Heart left ventricle (tissue), 16 donors: ENCODE measurements at places on chromosomes 4 and X. TPM values are rescaled to one million over a fixed set of nuclear protein-coding genes. Genes with fewer than 3 reads are reported as not detected.

DNA sequence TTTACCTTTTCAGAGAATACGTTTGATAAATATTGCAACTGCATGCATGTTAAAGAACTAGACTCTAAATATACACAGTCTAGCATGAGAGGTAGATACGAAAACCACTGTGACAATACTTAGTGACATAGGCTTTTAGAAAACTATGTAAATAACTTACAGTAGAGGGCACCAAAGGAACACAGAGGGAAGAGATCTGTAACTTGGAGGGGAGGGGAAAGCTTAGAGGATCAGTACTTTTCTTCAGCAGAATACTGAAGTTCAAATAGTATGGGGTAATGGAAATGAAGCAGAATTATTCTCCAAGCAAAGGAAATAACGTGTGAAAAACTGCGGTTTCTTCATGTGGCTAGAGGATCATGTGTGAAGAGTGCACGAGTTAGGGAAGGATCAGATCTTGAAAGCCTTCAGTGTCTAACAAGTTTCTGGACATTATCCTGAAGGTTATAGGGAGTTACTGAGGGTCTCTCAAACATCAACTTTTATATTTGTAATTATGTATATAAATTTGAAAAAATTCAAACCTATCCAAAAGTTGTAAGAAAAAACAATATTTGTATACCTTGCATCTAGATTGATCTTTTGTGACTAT is 264.3 kb downstream of the NPFFR2 start:
- no peak overlapping the region for H3K4me3 ChIP-seq
- H3K27me3 ChIP-seq: no peaks in the 10 kb centered on the region
- H3K36me3 ChIP-seq: no peaks in the 10 kb centered on the region
- no peak for DNase-seq

DNA sequence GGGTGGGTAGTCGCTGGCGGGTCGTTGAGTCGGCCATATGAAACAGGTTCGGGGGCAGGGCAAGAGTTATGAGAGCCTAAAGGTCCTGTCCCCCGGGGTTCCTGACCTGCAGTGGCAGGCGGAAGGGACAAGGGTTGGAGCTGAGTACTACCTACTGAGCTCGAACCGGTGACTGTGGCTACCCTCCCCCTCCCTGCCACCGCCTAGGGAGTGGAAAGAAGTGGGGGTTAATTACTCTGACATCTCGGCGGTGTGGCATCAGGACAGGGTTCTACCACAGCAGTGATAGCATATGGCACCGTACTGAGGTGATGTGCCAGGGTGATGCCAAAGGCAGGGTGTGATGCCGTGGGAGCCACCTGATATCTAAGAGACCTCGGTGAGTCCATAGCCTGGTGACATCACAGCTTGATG is 307 bp downstream of the ATG4A start:
- peak overlapping the region; percentile 65 for H3K27ac ChIP-seq
- H3K4me3 ChIP-seq: peak overlapping the region; percentile 64
- H3K27me3 ChIP-seq: no peaks in the 10 kb centered on the region
- no peaks in the 10 kb centered on the region for H3K36me3 ChIP-seq

The DCAF4L1 gene
- 0.11 TPM for polyA plus RNA-seq

GRCh38 chr4:40170588-40170987 is 26.2 kb upstream of the RHOH start:
- no peak for DNase-seq
- H3K27me3 ChIP-seq: no peaks in the 10 kb centered on the region
- H3K36me3 ChIP-seq: no peaks in the 10 kb centered on the region
- no peaks in the 10 kb centered on the region for H3K4me1 ChIP-seq

DNA sequence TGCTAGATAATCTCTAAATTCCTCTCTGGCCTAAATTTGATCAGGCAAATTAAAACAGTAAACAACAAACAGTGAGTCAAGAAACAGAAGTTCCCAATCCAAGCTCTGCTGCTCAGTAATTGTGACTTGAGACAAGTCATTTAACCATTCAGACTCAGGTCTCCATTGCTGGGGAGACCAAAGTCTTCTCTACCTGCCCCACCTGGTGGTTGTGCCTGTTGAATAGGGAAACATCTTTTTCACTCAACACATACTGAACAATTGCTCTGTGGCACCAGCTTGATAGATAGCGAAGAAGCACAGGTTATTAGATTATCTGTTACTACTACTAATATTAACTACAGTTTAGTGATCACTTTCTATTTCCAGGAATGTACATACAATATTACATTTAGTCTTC is 112.1 kb upstream of the EOLA2 start:
- no peaks in the 10 kb centered on the region for H3K27me3 ChIP-seq
- H3K27ac ChIP-seq: no peak overlapping the region
- H3K4me1 ChIP-seq: no peaks in the 10 kb centered on the region

The DCAF8L2 gene
- polyA plus RNA-seq: not detected

DNA sequence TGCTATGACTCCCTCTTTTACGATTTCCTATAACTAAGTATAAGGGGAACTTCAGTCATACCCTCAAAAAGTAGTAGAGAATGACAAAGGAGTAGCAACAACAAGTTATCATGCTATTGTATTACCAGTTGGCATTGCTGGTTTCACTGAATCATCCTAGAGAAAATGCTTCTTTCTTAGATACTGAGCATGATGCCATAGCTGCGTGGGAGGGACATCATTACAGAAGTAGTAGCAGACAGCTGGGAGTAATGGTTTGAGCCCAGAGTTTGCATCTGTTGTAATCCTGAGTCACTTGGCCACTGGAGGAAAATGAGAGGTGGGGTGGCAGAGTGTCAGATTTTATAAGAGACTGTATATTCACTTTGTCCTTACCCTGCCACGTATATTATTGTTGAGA is 38.6 kb downstream of the MTMR1 start:
- no peak overlapping the region for H3K4me3 ChIP-seq
- H3K27ac ChIP-seq: no peak overlapping the region
- no peak for DNase-seq
- H3K36me3 ChIP-seq: no peaks in the 10 kb centered on the region
- H3K4me1 ChIP-seq: no peaks in the 10 kb centered on the region

DNA sequence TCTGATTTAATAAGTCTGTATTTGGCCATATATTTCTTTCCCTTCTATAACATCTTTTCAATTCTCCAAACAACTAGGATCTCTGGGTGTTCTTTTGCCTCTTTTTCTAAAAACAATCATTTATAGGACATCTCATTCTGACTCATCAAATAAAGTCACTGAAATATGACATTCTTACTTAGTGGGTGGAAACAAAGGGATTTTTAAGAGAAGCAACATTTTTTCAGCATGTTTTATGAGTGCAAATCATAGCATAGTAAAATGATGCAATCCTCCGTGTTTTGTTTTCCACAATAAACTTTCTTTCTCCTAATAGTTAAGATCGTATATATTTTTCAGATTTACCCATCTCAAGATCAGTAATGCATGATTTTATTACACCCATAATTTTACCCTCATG is 179.8 kb downstream of the SPCS3 start:
- H3K27ac ChIP-seq: no peak overlapping the region
- DNase-seq: no peak
- H3K27me3 ChIP-seq: no peaks in the 10 kb centered on the region

- H3K27me3 ChIP-seq: no peaks in the 10 kb centered on the region
- no peak overlapping the region for H3K4me3 ChIP-seq
- peaks cover 8% of the 10 kb centered on the region for H3K36me3 ChIP-seq
- H3K27ac ChIP-seq: peak overlapping the region; percentile 40
- no peak for DNase-seq
- H3K4me1 ChIP-seq: peaks cover 97% of the 10 kb centered on the region
Observed at GRCh38 chr4:76199664-76200211, 13.9 kb downstream of the SCARB2 start.

The SPATA4 gene
- 0.27 TPM for polyA plus RNA-seq

The CLIC2 gene
- polyA plus RNA-seq: 5.4 TPM

DNA sequence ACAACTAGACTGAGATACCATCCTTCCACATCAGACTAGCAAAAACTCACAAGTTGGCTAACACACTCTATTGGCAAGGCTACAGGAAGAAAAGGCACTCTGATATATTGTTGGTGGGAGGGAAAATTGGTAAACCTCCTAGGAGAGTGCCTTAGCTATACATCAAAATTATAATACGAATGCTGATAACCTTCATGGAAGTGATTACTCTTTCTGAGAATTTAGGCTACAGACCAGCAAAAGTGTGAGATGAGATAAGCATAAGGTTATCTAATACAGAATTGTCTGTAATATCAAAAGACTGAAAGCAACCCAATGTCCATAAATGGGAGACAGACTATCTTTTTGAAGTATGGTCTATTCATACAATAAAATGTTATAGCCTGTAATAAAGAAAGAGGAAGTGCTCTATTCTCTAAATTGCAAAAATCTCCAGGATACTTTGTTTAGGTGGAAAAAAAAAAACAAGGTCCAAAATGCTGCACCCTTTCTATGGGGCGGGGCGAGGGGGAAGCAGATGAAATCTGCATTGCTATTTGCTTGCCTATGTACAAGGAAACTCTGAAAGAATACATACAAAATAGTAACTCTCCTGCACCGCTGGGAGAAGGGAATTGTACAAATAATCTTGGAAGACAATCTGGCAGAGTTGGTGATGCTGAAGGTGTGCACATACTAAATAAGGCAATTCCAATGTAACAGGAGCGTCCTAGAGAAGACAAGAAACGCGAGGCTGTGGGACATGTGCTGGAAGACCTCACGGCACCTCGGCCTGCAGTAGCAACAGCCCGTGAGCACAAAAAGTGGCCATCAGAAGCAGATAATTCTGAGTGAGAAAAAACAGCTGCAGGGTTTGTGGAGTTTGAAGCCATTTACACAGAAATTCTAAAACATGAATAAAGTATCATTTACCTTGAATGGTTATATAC is 109.7 kb downstream of the AFAP1 start:
- H3K4me3 ChIP-seq: no peak overlapping the region
- no peak for DNase-seq
- no peaks in the 10 kb centered on the region for H3K36me3 ChIP-seq
- H3K27me3 ChIP-seq: no peaks in the 10 kb centered on the region

DNA sequence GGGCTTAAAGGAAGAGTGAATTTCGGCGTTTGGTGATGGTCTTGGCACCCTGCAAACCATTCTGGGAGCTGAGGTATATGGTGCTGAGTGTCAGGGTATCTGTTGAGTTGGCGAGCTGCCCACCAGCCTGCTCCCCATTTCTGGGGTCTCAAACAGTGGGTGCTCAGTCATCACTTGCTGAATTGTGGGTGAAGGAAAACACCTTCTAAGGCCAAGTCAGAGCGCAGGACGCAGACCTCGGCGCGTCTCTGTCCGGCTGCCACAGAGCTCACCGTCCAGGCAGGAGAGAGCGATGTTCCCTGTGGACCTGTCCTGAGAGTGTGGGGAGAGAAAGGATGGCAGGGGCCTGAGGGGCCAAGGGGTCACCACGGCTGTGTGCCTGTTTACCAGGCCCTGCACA is 111.2 kb downstream of the SORCS2 start:
- peaks cover 3% of the 10 kb centered on the region for H3K27me3 ChIP-seq
- H3K4me1 ChIP-seq: peaks cover 11% of the 10 kb centered on the region
- H3K27ac ChIP-seq: no peak overlapping the region
- H3K4me3 ChIP-seq: no peak overlapping the region

The ADGRL3 gene
- 0.84 TPM for polyA plus RNA-seq

The EXOC1 gene
- 11.0 TPM for polyA plus RNA-seq

The MAGEB10 gene
- polyA plus RNA-seq: not detected

The TMPRSS11F gene
- polyA plus RNA-seq: not detected

DNA sequence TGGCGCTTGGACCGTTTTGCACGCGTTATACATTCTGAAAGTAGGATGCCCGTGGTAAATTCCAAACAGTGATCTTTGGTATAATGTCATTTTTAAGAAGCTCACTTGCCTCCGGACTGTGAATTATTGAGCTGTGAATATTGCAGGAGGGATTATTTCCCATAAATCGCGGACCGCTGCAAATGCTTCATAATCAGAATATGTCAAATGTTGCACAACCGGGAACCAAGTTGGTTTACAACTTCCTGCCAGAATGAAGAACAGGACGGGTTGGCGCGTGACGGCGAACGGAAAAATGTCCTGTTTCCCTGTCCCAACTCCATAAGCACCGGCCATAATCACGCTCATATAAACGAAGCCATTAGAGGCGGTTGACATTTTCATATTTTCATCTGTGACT is 67.6 kb downstream of the SHOX start:
- no peaks in the 10 kb centered on the region for H3K36me3 ChIP-seq
- H3K27me3 ChIP-seq: no peaks in the 10 kb centered on the region
- DNase-seq: no peak
- no peak overlapping the region for H3K4me3 ChIP-seq
- H3K4me1 ChIP-seq: no peaks in the 10 kb centered on the region
- no peak overlapping the region for H3K27ac ChIP-seq

DNA sequence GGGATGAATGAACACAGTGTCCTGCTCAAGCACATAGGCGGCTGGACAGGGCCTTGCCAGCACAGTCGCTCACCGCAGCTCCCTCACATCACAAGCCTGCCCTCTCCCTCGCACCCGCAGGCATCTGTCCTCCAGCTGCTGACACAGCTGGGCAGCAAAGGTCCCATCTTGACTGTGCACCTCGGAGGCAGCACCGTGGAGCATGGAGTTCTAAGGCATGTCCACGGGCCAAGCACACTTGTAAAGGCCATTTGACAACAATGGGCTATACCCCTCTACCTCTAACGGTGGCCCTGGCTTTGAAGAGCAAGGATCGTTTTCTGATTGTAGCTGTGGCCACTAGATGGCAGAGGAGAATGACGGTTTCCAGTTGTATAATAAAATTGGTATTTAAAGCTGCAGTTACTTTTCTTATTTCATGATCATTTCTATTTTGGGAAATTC is 53.8 kb downstream of the APLN start:
- no peak overlapping the region for H3K27ac ChIP-seq
- no peaks in the 10 kb centered on the region for H3K4me1 ChIP-seq
- DNase-seq: no peak
- H3K36me3 ChIP-seq: no peaks in the 10 kb centered on the region
